Type B pancreatic cell (in vitro differentiated cells): ENCODE measurements at places on chromosomes 3 and 15. TPM values are rescaled to one million over a fixed set of nuclear protein-coding genes. Genes with fewer than 3 reads are reported as not detected.

Gene EXOG
- total RNA-seq: 6.7 and 16.8 TPM in 2 replicates

Gene SOX14
- total RNA-seq: 0.29 and 0.62 TPM in 2 replicates

GRCh38 chr3:172515130-172515918 lies 7.9 kb downstream of the TNFSF10 start:
- peaks cover 10% of the 10 kb centered on the region for H3K4me1 ChIP-seq
- no peak overlapping the region for H3K4me3 ChIP-seq
- H3K27ac ChIP-seq: no peak overlapping the region
- no peaks in the 10 kb centered on the region for H3K27me3 ChIP-seq
- DNase-seq: no peak

DNA sequence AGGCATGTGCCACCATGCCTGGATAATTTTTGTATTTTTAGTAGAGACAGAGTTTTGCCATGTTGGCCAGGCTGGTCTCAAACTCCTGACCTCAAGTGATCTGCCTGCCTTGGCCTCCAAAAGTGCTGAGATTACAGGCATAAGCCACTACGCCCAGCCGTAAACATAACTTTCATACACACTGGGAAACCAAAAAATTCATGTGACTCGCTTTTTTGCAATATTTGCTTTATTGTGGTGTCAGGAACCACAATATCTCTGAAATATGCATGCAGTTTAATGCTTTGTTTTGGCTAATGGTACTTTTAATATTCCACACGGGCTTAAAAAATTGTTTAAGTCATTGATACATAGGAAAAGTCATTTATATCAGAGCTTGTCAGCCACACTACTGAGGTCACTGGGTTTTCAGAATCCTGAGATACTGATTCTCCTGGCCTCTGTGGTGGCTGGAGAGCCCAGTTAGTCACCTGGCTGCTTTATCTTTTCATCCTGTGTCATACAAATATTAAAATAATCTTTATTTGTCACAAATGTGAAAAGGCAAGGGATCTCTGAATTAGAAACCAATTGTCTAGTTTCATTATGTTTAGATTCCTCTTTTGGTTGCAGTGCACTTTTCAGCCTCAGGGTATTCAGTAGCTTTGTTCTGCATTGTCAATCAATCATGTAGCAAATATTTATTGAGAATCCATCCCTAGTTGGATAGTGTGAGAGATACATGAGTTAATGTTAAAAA lies 10.0 kb downstream of the TMEM62 start:
- H3K27ac ChIP-seq: no peak overlapping the region
- no peaks in the 10 kb centered on the region for H3K27me3 ChIP-seq
- no peaks in the 10 kb centered on the region for H3K4me1 ChIP-seq
- peaks cover 18% of the 10 kb centered on the region for H3K36me3 ChIP-seq

DNA sequence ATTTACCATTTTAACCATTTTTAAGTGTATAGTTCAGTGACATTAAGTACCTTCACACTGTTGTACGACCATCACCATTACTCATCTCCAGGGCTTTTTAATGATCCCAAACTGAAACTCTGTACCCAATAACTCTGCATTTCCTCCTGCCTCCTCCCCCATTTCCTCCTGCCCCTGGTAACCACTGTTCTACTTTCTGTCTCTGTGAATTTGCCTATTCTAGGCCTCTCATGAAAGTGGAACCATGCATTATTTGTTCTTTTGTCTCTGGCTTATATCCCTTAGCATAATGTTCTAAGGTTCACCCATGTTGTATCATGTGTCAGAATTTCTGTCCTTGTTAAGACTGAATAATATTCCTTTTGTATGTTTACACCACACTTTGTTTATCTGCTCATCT lies 154.2 kb downstream of the MECOM start:
- peaks cover 22% of the 10 kb centered on the region for H3K4me1 ChIP-seq
- no peak overlapping the region for H3K27ac ChIP-seq
- H3K27me3 ChIP-seq: peaks cover 32% of the 10 kb centered on the region
- DNase-seq: no peak

GRCh38 chr15:47507221-47507985 lies 209.9 kb upstream of the SEMA6D start:
- no peaks in the 10 kb centered on the region for H3K27me3 ChIP-seq
- peaks cover 11% of the 10 kb centered on the region for H3K4me1 ChIP-seq

- H3K27me3 ChIP-seq: no peaks in the 10 kb centered on the region
- DNase-seq: no peak
- H3K4me3 ChIP-seq: peak overlapping the region; percentile 1
These were observed 40.2 kb downstream of the DOCK3 start for GRCh38 chr3:50714946-50715345.

- no peak for DNase-seq
- no peak overlapping the region for H3K4me3 ChIP-seq
- H3K27ac ChIP-seq: no peak overlapping the region
- peaks cover 27% of the 10 kb centered on the region for H3K27me3 ChIP-seq
- no peaks in the 10 kb centered on the region for H3K4me1 ChIP-seq
These were observed 55.0 kb upstream of the SOX14 start for GRCh38 chr3:137709011-137709601.

GRCh38 chr15:45111390-45112142 lies 2.4 kb downstream of the DUOX2 start:
- no peaks in the 10 kb centered on the region for H3K4me1 ChIP-seq
- H3K36me3 ChIP-seq: no peaks in the 10 kb centered on the region
- H3K27ac ChIP-seq: no peak overlapping the region
- H3K27me3 ChIP-seq: peaks cover 70% of the 10 kb centered on the region

- H3K4me1 ChIP-seq: peaks cover 15% of the 10 kb centered on the region
- H3K4me3 ChIP-seq: no peak overlapping the region
- no peak overlapping the region for H3K27ac ChIP-seq
- no peaks in the 10 kb centered on the region for H3K36me3 ChIP-seq
- H3K27me3 ChIP-seq: peaks cover 15% of the 10 kb centered on the region
These were observed 297.8 kb downstream of the EPHA3 start for GRCh38 chr3:89405176-89405575.

GRCh38 chr3:12507591-12508281 lies 23.5 kb downstream of the TSEN2 start:
- peaks cover 6% of the 10 kb centered on the region for H3K4me1 ChIP-seq
- no peak overlapping the region for H3K27ac ChIP-seq
- DNase-seq: no peak
- no peak overlapping the region for H3K4me3 ChIP-seq
- peaks cover 16% of the 10 kb centered on the region for H3K36me3 ChIP-seq
